Cardiac muscle cell (in vitro differentiated cells and primary cell): ENCODE measurements at places on chromosomes 3 and 15. TPM values are rescaled to one million over a fixed set of nuclear protein-coding genes. Genes with fewer than 3 reads are reported as not detected.

DNA sequence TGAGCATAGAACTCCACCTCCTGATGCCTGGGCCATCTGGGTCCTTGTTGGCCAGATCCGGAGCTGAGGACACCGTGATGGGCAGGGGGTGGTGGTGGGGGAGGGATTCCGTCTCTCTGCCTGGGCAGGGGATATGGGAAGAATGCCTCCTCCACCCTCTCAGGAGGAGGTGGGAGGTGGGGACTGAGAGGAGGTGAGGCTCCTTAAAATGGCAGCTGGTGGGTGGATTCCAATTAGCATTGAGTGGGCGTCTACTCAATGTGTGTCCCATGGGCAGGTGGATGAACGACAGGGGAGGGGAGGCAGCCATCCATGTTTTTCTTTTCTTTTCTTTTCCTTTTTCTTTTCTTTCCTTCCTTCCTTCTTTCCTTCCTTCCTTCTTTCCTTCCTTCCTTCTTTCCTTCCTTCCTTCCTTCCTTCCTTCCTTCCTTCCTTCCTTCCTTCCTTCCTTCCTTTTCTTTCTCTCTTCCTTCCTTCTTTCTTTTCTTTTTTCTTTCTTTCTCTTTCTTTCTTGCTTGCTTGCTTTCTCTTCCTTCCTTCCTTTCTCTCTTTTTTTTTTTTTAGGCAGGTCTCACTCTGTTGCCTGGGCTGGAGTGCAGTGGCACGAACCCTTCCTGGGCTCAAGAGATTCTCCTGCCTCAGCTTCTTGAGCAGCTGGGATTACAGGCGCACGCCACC lies 5.0 kb downstream of the SLC28A1 start:
- no peaks in the 10 kb centered on the region for H3K27me3 ChIP-seq
- DNase-seq = no peak

DNA sequence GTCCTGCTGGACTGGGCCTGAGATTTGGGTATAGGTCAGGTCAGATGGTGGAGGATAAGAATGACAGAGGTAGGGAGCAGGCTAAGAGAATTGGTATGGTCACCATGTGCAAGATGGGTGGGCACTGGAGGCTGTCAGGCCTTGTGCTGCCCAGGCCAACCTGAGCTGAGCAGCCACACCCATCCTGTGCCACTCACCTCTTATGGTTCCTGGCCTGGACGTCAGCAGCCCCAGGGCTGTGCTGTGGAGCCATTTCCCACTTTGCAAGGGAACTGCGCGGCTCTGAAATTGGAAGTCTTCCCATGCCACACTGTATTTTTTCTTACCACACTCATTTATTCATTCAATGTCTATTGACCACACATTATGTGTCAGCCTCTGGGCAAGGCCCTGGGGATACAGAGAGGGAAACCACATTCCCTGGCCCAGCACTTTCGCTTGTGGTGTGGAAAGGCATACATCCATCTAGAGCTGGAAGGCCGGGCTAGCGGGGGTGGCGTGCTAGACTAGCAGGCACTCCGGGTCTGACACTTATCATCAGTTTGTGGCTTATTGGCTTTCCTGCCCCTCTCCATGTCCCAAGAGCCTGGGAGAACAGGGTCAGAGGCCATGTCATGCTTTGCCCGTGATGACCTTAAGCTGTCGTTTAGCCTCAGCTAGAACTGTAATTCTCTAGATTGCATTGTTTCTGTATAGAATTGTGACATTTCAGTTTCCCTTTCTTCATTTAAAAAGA lies 51.1 kb upstream of the POLG start:
- peaks cover 94% of the 10 kb centered on the region for H3K27me3 ChIP-seq
- no peak overlapping the region for H3K27ac ChIP-seq
- peaks cover 11% of the 10 kb centered on the region for H3K4me1 ChIP-seq
- H3K4me3 ChIP-seq = no peak overlapping the region
- DNase-seq = peak; percentile 79
- no peaks in the 10 kb centered on the region for H3K36me3 ChIP-seq

DNA sequence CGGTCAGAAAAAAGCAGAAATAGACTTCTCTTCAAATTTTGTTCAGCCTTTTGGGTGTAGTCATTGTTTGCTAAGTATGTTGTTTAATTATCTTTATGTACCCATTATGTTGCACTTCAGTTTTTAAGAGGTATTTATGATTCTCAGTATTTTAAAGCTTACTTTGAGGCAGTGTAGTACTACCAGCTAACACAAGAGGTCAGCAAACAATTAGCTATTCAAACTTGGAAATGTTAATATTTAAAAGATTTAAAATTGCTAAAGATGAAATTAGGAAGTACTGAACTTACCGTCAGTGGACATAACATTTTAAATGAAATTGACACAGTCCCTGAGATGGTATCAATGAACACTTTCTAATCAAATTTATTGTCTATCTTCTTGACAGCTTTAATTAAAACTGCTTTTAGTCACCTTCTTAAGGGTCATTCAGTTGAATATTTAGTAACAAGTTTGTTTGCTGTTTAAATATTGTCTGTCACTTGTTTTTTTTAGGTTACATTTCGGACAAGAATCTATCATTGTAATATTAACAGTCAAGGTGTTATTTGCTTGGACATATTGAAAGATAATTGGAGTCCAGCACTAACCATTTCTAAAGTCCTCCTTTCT lies 28.1 kb downstream of the NKIRAS1 start:
- no peaks in the 10 kb centered on the region for H3K27me3 ChIP-seq
- DNase-seq = no peak

DNA sequence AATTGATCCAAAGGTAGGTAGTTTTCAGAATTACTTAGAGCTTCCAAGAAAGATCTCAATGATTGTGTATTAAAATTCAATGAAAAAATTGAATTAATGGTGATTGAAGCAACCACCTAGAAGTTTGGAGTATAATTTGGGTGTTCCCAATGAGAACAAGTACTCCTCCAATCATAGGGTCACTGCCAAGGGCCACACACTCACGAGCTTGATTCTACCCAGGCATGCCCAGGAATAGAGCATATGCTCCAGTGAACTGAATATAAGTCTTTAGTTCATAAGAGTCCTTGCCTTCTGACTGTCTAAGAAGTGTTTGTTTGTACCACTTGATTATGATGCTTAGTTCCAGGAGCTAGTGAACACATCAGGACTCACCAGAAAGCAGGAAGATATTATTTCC lies 133.9 kb downstream of the CPNE4 start:
- H3K36me3 ChIP-seq = no peaks in the 10 kb centered on the region
- H3K4me3 ChIP-seq = no peak overlapping the region
- H3K27me3 ChIP-seq = no peaks in the 10 kb centered on the region
- DNase-seq = no peak
- H3K27ac ChIP-seq = no peak overlapping the region
- H3K4me1 ChIP-seq = no peaks in the 10 kb centered on the region

Gene THAP10
- total RNA-seq = 4.6 and 5.9 TPM in 2 replicates

Gene CCDC39
- not detected in 2 replicates for total RNA-seq
